ENCODE measurements at places on chromosomes 1 and 21.

GRCh38 chr1:55347866-55348265, 132.7 kb upstream of the USP24 start:
- no peak for DNase-seq

- DNase-seq = no peak
Observed at GRCh38 chr1:28035420-28035819, 53.0 kb downstream of the EYA3 start.

- DNase-seq = no peak
Observed at GRCh38 chr1:212752252-212752933, 39.2 kb downstream of the NSL1 start.

DNA sequence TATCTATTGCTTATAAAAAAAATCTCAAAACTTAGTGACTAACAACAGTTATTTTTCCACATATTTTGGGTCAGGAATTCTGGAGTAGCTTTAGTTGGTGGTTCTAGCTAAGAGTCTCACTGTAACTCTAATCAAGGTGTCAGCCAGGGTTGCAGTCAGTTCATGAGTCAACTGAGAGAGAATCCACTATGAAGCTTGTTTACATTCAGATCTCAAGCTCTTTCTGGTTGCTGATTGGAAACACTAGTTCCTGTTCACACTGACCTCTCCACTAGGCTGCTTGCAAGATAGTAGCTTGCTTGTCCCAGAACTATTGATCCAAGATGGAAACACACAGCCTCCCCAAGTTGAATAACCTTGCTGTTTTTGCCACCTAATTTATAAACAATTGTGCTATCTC, 1192.1 kb upstream of the B3GALT2 start:
- DNase-seq = no peak

- DNase-seq = no peak
Observed at GRCh38 chr1:244151537-244151936, 100.5 kb downstream of the ZBTB18 start.

DNA sequence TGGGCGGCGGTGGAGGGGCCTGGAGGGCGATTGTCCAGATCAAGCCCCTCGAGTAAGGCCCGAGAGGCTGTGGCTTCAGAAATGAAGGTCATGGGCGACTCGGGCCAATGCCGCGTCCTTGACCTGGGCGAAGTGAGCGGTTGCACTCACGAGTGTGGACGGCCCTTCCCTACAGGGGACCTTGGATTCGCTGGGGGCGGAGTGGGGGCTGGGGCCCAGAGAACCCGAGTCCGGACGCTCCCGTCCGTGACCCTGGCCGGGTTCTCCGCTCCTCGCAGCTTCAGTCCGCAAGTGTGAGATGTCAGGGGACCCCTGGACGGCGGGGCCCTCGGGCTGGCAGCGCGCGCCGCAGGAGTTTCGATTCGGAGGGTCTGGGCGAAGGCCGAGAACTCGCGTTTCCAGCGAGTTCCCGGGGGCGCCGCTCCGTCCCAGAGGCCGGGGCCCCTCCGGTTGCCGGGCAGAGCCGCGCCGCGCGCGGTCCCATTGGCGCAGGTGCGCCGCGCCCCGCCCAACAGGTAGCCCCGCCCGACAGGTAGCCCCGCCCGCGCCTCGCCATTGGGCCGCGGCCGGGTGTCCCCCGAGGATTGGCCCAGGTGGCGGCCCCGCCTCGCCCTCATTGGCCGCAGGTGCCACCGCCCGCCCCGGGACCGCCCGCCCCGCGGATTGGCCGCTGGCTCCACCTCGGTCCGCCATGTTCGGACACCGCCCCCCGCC, at the start of gene PRKCZ:
Gene PRKCZ, plus strand, starts transcription at position 694 of the 714 bp plus-strand sequence. CDS start 220 bp downstream, outside the sequence.
- DNase-seq = no peak

GRCh38 chr1:177857285-177857684, 112.6 kb downstream of the SEC16B start:
- DNase-seq = no peak

- no peak for DNase-seq
Observed at GRCh38 chr1:232137066-232137465, 492.9 kb downstream of the SIPA1L2 start.

DNA sequence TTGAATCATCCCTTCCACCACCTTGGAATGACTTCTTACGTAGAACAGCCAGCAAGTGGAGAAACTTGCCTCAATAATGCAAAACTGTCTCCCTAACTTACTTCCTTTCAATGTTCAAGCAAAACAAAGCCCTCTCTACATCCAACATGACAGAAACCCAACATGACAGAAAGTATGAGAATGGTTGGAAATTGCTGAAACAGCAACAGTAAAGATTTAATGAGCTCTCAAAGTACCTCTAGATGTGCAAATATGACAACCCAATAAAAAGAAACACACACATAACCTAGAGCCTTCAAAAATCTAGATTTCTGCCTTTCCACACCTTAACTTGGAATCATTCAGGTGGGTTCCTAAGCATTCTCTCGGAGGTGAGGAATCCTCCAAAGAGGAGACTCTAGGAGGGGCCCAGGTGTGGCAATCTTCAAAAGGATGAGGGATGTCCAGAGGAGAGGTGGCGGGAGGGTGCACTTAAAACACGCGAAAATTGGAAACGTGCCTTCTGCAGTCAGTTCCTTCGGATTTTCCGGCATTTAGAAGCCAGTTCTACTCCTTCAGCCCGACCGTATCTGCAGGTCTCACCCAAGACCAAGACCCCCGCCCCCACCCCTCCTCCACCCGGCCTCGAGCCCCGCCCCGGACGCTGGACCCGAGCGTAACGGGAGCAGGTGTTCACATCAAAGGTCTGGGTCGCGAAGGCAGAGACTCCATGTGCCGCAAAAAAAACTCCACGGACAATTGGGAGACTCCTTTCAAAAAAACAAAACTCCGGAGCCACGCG, 996 bp upstream of the MGST3 start:
- no peak for DNase-seq

DNA sequence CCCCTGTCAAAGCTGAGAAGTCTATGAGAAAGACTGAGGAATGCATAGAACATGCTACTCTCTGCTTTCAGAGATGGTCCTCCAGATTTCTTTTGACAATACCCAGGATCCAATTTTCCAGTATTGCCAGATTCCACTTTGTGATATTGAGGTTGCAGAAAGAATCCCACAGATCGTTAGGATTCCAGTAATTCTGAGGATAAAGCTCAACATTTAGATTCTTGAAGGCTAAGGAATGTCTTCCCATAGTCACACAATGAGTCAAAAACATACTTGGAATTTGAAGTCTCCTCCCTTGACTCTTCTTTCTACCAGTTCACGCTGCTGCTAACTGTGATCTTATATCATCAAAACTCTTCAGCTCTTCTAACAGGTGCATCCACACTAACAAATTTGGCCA, 57.1 kb downstream of the TNFSF18 start:
- DNase-seq = no peak

- DNase-seq = no peak
Observed at GRCh38 chr21:43728154-43728466, 9.2 kb downstream of the PDXK start.

DNA sequence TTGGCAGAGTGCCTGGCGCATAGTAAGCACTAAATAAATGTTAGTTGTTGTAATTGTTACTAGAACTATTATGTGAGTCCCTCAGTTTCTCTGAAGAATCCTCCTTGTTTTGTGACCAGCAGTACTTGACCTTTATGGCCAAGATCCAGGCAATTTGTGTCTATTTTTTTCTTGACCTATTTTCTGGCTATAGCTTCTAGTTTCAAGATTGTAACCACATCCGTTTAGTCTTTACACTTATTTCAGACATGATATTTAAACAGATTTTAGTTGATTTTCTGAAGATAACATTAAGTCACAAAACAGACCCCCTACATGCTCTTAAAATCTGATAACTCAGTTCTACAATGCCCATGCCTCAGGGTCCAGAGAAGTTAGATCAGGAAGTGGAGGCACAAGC, 50.3 kb downstream of the CDC7 start:
- no peak for DNase-seq

DNA sequence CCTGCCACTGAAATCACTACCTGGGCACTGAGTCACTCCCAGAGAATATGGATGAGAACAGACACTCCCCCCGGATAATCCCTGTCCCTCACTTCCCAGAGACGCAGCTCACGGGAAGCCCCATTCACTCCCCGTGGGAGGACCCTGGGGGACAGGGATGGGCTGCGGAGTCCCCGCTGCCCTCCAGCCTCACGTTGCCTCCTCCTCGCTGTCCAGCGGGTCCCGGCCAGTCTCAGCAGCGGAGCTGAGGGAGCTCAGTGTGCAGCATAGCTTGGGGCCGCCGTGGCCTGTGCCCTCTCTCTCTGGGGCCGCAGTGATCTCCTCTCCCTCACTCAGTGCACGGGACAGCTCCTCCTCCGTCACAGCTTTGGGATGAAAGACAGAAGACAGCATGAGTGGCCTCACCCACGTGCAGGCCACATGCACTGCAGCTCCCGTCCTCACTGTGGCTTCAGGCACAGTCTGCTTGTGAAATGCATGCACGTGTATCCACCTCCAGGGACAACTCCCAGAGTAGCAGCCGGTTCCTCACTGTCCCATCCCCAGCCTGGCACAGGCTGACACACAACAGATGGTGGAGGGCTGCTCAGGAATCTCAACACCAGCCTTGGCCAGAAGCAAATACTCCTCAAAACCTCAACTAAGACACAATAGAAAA, 7.4 kb downstream of the CFAP410 start:
- DNase-seq = no peak

DNA sequence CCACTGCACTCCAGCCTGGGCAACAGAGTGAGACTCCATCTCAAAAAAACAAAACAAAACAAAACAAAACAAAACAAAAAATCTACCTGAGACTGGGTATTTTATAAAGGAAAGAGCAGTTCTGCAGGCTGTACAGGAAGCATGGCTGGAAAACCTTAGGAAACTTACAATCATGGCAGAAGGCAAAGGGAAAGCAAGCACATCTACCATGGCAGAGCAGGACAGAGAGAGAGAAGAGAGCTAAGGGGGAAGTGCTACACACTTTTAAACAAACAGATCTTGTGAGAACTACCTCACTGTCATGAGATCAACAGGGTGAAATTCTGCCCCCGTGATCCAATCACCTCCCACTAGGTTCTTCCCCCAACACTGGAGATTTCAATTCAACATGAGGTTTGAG, 198.3 kb upstream of the SAMSN1 start:
- no peak for DNase-seq

DNA sequence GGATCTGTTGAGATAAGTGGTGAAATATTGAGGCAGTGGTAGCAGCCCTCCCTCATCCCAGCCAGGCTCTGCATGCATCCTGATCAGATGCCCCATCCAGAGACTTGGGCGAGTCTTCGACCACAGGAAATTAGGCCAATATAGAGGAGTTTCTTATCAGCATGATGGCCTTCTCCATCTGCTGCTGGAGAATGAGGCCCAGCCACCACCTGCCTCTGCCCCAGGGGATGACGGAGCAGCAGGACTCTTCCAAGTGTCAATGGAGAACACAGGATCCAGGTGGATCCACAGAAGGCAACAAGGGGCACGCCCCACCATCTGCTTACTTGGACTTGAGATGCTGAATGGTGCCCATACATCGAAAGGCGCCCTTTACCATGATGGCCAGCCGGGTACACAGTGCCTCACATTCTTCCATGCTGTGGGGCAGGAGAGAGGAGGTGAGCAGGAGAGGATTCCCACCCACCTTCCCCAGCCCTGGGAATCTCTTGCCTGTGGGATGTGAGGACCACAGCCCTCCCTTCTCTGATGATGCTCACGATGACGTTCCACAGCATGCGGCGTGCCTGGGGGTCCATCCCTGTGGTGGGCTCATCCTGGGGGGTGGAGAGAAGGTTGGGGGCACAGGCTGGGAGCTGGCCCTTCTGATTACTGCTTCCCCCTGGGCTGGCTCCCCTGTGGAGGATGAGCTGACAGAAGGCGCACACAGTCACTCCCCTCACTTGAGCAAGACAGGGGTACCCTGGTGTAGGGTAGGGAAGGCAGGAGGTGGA, 91.5 kb upstream of the GCLM start:
- DNase-seq = no peak

- no peak for DNase-seq
Observed at GRCh38 chr1:245317217-245317616, 162.4 kb downstream of the KIF26B start.

- DNase-seq = peak; percentile 67
Observed at GRCh38 chr1:214362188-214362882, 81.4 kb downstream of the SMYD2 start.

GRCh38 chr1:228653748-228654147, 81.5 kb upstream of the RHOU start:
- DNase-seq = no peak

- DNase-seq = no peak
Observed at GRCh38 chr1:107551456-107551855, 410.6 kb downstream of the NTNG1 start.

DNA sequence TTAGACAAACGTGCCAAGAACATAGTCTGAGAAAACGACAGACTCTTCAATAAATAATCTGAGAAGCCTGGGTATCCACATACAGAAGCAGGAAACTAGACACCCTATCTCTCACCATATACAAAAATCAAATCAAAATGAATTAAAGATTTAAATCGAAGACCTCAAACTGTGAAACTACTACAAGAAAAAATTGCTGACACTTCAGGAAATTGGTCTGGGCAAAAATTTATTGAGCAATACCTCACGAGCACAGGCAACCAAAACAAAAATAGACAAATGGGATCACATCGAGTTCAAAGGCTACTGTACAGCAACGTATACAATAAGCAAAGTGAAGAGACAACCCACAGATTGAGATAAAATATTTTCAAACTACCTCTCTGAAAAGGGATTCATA, 292.8 kb upstream of the RGS18 start:
- DNase-seq = no peak

GRCh38 chr1:90911353-90911752, 110.5 kb downstream of the ZNF644 start:
- DNase-seq = no peak

- DNase-seq = no peak
Observed at GRCh38 chr1:201772178-201772577, 56.8 kb upstream of the IPO9 start.

DNA sequence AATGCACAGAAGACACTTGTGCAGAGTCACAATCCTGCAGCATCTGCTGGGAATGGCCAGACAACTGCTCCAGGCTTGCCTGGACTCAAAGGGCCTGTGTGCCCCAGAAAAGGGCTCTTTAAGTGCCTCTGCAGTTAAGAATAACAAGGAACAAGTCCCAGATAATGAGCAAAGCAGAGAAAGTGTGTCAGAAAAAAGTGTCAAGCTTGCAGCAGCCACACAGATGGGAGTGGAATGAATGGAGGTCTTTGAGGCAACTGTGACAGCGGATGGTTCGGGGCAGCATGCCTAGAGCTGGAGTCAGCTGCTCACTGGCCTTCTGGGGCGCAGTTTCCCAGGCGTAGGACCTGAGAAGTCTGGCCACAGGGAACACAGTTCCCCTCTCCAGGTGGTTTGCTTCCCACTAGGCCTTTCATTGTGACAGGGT, 5.1 kb downstream of the PARP1 start:
- no peak for DNase-seq

GRCh38 chr1:212982430-212983152, 32.2 kb downstream of the VASH2 start:
- DNase-seq = no peak

Data from HL-60 (cell line).